ENCODE measurements at places on chromosomes 1 and 21.

- no peak for DNase-seq
Observed at GRCh38 chr21:14547834-14548513, 1.9 kb upstream of the SAMSN1 start.

- no peak for DNase-seq
Observed at GRCh38 chr1:41465741-41466140, 18.7 kb downstream of the EDN2 start.

DNA sequence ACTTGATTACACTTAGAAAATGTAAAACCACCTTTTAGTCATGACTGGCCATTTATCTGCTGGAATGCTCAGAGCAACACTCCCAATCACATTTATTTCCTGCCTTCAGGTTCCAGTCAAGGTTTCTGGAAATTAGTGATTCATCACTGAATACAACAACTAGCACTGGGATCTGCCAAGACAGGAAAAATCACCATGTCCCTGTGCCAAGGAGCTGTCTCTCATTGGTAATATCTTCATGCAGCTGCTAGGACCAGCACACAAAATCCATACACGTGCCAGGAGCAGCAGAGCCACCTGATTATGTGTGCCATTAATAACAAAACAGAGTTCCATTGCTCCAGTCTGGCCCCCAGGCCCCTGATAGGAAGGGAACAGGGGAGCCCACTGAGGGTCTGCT lies 194.6 kb downstream of the TNR start:
- DNase-seq: no peak

DNA sequence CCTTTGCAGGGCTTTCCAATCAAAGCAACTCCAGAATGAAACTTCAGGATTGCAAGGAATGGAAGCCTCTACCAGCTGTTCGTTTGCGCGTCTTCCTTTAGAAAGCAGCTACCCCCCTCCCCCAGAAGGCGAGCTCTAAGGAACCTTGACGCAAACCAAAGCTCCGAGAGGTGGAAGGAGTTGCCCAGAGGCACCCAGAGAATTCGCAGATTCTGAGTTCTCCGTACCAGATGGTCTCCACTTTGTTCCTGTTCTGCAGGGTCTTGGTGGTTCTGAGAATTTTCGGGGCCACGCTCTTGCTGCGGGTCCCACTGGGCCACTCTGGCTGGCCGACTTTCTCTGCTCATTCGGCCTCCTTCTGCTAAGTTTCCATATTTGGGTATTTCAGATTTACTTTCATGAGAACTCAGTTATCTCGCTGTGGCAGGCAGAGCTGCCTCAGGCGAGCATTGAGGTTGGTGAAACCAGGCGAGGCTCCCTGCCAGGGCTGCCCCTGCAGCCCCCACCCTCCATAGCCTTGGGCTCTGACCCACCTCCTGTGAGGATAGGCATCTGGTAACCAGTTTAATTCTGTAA lies 801 bp downstream of the TRAF5 start:
- DNase-seq: no peak

DNA sequence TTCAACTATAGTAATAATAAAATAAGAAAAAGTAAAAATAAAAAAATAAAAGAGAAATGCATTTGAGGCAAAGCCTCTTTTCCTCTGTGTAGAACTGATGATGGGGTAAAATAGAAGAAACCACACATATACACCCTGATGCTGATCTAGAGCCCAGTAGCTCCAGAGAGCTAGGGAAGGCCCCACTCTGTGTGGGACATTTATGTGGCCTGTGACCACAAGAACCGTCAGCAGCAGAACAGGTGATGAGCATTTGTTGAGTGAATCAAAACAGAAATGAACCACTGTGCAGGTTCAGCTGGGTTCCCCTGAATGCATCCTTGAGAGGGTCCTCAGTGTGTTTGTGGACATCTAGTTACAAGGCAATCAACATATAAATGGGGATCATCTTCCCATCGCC lies 221.8 kb upstream of the HOOK1 start:
- DNase-seq: no peak

- DNase-seq: no peak
Observed at GRCh38 chr21:34807146-34807880, 138.5 kb downstream of the CLIC6 start.

DNA sequence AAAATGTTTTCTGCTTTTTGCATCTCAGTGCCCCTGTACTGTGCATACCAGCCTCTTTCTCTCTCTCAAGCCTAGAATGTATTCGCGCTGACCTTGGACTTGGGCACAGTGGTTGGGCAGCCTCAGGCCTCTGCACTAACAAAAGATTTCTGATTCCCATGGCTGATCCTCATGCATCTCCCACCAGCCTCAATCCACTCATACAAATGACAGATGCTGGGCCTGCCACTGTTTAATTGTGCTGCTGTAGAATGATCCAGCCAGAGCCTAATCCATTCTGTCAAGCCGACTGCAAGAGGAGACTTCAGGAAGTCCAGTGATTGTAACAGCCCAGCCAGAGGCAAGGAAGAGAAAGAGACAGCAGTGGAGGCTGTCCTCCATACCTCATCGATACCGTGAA lies 180.8 kb downstream of the ASTN1 start:
- DNase-seq: no peak

DNA sequence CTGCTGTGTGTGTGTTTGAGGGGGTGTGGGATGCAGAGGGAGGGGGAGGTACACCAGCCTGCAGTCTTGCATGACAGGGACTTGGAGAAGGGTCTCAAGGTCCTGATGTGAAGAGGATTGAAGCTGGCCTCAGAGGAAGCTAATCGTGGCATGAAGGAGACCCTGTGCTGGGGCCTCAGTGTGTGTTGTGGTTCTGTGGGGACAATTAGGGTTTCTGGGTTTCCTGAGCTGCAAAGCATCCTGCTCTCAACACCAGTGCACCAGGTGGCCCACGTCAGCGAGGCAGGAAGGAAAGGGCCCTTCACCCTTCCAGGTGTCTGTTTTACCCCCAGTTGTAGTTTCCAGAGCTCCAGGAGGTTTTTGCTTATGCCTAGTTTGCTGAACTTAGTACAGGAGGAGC lies 52.8 kb downstream of the TENT5C start:
- DNase-seq: no peak

DNA sequence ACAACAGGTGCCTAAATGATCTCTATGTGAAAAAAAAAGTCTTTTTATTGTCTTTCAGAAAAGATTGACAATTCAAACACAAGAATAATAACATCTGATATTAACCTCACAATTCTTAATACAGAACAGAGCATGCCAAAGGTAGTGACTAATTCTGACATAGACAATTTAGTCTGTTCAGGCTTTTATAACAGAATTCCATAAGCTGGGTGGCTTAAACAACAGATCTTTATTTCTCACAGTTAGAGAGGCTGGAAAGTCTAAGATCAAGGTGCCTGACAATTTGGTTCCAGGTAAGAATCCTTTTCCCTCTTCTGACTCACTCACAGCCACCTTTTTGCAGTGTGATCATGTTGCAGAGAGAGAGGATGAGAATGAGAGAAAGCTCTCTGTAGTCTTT lies 27.0 kb downstream of the DPYD start:
- DNase-seq: no peak

GRCh38 chr1:33140153-33141149 lies 41.4 kb downstream of the TRIM62 start:
- no peak for DNase-seq
